Esophagus muscularis mucosa (tissue), 4 donors: ENCODE measurements at places on chromosomes 2 and 18. TPM values are rescaled to one million over a fixed set of nuclear protein-coding genes. Genes with fewer than 3 reads are reported as not detected.
A peak's percentile ranks its signal among the peaks of the same experiment; 100 is the strongest.

- DNase-seq = no peak
Observed at GRCh38 chr18:55868909-55869308, 280.9 kb upstream of the TCF4 start.

DNA sequence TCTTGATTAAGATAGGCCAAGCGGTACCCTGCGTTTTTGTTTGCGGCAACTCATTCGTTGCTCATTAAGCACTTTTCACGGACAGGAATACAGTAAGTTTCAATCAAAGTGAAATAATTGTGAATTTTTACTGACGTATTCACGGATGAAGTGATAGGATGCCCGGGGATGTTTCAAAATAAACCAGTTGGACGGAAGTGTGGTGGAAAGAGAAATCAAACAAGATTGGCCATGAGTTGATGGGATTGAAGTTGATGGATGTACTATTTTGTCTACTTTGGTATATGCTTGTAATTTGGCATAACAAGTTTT lies 481 bp downstream of the TMEM177 start:
- no peak for DNase-seq

DNA sequence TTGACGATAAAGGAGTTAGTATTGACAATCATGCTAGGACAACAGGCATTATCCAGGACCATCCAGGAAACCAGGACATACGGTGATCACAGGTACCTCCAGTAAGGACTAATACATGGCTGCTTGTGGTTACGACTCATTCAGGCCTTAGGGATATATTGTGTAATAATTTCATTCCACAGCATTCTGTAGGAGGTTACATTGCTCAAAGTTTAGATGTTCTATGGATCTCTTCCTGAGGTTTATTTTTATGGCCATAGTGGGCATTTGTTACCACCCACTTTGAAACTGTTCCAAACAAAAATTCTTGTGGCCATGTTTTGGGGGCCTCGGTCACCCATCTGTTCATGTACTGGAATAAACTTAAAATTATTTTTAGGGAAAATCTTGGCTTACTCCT lies 431.6 kb downstream of the METTL4 start:
- no peak for DNase-seq

DNA sequence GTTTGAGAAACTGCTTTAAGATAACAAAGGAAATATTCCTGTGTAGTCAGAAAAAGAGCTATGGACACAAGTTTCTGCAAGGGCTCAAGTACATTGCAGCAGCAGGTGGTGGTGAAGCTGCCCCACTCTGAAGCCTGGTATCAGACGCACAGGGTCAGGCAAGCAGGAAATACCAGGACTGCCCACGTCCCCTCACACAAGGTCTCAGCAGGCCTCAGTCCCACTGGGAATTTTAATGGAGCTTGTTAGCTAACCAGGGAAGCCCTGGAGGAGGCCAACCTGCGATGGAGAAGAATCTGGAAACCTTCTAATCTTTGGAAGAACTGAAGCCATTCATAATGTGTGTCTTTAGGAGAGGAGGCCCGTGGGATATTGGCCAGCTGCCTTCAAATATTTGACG lies 168.3 kb downstream of the UXS1 start:
- peak; percentile 42 for DNase-seq

DNA sequence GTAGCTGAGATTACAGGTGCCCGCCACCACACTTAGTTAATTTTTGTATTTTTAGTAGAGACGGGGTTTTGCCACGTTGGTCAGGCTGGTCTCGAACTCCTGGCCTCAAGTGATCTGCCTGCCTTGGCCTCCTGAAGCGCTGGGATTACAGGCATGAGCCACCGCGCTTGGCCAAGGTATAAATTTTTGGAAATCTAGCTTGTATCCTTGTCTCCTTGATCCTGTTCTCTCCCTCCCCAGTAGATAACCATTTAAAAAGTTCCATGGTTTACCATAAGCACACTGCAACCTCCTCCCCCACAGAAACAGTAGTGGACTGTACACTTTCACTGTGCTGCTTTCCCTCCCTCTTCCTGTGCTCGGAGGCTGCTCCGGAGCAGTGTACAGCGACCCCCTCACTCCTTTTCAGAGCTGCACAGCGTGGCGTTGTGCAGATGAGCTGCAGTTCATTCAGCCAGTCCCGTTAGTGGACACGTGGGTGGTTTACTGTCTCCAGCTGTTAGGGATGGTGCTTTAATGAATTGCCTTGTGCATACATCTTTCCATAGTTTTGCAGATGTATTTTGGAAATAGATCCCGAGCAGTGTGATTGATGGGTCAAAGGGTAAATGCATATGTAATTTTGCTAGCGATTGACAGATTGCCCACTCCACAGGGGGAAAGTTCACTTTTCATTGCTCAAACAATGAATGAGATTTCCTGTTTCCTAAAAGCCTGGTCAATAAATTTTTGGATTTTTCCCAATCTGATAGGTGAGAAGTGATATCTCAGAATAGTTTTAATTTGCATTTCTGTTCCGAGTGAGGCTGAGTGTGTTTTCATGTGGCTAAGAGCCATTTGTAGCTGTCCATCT lies 14.8 kb downstream of the ASB1 start:
- DNase-seq = no peak

- DNase-seq = no peak
Observed at GRCh38 chr2:36858551-36859365, 107.6 kb downstream of the STRN start.

GRCh38 chr2:32496662-32497061 lies 131.2 kb upstream of the TTC27 start:
- no peak for DNase-seq

GRCh38 chr2:105937498-105938097 lies 192.9 kb downstream of the NCK2 start:
- no peak for DNase-seq

DNA sequence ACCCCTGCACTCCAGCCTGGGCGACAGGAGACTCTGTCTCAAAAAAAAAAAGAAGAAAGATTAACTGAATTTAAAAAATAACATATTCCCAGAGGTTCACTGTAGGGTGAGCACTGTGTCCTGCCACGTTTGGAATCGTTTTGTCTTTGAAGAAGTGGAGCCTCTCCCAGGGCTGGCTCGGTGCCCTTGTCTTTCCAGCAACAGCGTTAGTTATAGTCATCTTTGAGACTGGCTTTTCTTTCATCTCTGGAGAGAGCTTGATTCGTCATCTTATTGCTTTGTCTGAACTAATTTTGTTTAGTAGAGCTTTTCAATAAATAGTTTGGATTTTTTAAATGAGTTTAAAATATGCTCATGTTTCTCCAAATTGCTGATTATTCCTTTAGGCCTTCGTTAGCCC lies 50.5 kb downstream of the IMPA2 start:
- peak; percentile 96 for DNase-seq

- no peak for DNase-seq
Observed at GRCh38 chr2:237904831-237905599, 45.6 kb downstream of the RAMP1 start.

DNA sequence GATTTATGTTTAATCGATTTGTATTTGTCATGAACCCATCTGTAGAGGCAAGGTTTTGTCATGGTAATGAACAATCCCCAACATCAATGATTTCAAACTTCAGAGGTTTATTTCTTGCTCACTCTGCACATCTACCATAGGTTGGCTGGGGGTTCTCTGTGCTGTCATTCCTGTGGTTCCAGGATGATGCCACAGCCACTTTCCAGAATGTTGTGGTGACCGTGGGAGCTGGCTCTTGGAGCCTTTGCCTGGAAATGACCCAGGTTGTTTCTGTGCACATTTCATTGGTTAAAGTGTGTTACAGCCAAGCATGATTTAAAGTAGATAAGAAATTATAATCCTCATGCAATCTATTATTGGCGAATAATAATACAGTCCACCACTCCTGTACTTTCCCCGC lies 28.2 kb upstream of the EPAS1 start:
- DNase-seq = peak; percentile 37

DNA sequence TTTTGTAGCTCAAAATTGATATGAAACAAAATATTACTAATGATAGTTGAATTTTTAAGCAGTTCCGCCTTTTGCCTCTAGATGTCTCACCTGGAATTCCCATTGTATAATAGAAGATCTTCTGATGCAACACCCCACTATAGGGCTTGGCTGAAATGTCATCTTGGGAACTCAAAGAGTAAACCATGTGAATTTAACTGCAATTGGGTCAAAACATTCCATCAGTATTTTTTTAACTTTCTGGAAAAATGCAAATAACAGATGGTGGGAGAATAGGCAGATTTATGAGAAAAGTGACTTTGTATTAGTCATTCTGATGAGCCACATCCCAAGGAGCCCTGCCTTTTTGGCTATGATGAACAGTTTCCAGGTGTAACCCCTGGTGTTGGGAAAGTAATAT lies 489.9 kb downstream of the NYAP2 start:
- no peak for DNase-seq

DNA sequence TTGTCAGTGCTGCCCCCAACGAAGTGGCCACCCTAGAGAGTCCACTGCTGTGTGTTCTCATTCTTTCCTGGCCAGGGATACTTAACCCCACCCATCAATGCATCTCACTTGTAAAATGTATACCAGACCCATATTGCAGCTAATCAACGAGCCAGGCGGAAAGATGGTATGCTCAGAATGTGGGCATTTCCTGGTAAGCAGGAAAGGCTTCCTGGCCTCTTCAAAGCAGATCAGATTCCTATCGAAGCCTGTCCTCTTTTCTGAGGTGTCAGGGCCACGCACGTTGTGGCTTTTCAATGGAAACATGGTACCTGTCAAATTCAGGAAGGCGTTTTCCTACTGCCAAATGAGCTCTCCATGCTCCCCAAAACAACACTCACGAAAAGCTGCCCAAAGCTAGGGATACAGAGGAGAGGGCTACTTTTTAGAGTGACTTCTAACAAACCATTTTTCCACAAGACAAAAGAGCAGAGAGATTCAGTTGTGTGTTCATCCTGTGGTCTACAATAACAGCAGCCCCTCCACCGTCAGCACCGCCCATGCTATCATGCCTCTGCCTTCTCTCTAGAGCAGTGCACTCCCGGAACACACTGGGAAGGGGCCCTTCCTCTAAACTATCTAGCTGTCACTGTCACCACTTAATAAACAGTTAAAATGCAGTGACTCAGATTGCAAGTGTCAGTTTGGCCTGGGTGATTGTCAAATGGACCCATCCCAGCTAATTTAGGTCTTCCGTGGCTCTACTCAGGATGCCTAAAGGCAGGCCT lies 535.1 kb downstream of the RNF144A start:
- no peak for DNase-seq

DNA sequence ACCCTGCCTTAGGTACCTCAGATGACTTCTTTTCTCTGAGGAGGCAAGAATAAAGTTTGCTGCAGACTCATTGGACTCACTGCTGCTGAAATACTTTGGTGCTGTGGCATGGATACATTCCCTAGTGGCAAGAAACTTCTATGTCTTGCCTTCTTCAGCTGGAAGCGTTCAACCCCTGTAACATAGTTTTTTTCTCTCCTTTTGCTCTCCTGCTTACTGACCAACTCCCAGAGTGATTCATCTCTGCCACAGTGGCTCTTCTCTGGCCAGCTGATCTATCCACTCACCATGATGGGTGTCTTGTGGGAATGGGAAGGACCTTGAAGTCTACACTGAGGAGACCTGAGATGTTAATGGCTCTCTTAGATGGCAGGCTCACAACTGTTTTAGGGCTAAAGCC lies 309.3 kb upstream of the LRRTM4 start:
- DNase-seq = no peak

- DNase-seq = no peak
Observed at GRCh38 chr2:9770308-9771100, 72.8 kb upstream of the TAF1B start.

- no peak for DNase-seq
Observed at GRCh38 chr2:196652869-196653268, 13.4 kb downstream of the CCDC150 start.

DNA sequence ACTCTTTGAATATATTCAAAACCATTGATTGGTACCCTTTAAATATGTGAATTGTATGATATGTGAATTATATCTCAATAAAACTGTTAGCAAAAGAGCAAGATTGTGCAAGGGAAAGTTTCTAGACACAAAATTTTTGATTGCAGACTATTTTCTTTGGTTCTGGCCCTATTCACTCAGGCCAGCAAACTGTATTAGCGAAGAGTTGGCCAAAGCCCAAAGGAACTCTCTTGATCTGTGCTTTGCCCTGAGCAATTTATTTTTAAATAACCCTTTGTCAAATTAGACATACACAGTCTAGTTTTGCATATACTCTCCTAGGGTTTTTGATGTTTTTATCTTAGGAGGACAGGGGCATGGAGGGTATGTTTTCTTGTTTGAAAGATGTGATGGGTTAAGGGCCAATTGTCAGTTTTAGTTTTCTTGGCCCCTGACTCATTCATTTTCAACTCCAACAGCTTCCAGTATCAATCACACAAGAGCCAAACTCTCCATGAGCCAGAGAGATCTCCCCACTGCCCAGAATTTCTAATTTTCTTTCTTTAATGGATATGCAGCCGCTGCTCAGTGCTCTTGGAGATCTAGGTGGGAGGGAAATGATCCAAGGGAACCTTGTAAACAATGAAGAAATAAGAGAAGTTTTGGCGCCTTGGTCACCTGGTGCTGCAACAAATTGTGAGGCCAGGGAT lies 231.5 kb downstream of the SRBD1 start:
- no peak for DNase-seq

DNA sequence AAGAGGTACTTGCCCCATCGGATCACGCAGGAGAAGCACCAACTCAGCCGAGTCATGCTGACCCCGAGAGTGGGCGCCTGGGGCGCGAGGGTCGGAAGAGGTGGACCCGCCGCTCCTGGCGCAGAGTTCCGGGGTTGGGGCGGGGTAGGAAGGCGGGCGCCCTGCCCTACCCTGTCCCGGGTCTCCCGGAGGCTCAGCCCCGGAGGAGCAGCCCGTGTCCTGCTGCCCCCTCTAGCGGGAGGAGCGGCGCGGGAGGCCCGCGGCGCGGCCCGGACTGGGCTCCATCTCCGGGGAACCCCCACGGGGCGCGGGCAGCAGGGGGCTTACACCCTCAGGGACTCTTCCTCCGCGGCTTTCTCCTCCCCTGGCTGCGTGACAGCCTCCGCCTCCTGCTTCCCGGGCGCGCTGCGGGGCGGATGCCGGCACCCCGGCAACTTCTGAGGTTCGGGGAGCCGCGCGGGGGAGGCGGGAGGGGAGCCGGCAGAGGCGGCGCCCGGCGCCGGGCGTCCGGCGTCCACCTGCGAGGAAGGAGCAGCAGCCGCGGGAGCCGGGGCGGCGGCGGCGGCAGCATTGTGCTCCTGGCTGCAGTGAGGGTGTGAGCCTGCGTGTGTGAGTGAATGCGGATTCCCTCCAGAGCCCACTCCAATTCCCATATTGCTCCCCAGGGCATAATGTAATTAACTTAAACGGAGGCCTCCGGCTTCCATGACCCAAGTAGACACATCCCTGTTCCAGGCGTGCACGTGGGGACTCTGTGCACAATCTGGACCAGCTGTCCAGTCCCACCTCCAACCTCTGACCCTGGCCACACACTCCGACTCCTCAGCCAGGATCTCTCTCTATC lies 7.6 kb upstream of the TNS1 start:
- DNase-seq = no peak

The AKAIN1 gene
- not detected for total RNA-seq

The CCBE1 gene
- 2.5 TPM for total RNA-seq

The DOK6 gene
- total RNA-seq = 4.1 TPM

The C1GALT1C1L gene
- total RNA-seq = 0.66 TPM

The RESP18 gene
- total RNA-seq = not detected

The HOXD1 gene
- not detected for total RNA-seq

The AFTPH gene
- total RNA-seq = 35.6 TPM

The ANO7 gene
- total RNA-seq = 0.42 TPM

The DLX1 gene
- total RNA-seq = 0.83 TPM

The SLC5A7 gene
- 1.1 TPM for total RNA-seq
